Hematopoietic multipotent progenitor cell treated with erythropoietin and hydrocortisone succinate and interleukin-3 and kit ligand, for 6 days (in vitro differentiated cells): ENCODE measurements at places on chromosomes 4 and X.

- DNase-seq = no peak
Measured at GRCh38 chr4:95288552-95288951, 260.2 kb downstream of the UNC5C start.

DNA sequence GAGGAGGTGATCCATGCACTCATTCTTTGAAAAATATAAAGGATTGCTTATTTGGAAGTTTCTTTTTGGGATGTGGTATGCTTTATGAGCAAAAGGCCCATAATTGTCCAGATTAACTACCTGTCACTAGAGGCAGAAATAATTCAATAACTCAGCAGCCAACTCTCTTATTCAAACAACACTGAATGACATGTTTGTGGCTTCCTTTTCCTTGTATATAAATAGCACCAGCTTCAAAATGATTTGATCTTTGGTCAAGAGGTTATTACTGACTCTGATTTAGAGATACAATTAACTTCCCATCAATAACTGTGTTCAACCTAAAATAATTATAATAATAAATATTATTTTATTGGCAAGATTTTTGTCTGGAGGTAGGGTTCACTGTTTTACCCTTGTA lies 232.3 kb downstream of the AFF2 start:
- DNase-seq = no peak

DNA sequence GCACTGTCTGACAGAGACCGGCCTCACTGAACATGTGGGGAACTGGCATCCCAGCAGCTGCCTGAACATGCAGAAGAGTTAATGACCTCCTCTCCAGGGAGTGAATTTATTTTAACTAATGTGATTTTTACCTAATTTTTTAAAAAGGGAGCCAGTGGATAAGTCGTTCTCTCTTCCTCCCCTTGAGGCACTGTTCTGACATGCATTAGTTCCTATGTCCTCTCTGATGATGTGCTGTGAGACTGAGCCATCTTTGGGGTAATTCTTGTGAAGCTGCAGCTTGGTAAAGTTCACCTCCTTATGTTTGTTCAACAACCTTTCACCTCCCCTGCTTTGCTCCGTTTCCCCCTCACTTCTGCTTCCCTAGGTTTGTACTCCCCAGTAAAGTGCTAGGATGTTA lies 139.7 kb downstream of the COL25A1 start:
- no peak for DNase-seq

DNA sequence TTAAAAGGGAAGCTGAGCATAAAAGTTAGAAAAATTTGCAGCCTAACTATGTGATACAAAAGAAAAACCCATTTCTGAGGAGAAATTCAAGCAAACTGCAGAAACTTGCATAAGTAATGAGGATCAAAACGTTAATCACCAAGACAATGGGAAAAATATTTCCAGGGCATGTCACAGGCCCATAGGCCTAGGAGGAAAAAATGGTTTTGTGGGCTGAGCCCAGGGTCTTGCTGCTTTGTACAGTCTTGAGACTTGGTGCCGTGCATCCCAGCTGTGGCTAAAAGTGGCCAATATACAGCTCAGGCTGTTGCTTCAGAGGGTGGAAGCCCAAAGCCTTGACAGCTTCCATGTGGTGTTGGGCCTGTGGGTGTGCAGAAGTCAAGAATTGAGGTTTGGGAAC lies 37.7 kb upstream of the ADAMTS3 start:
- no peak for DNase-seq

GRCh38 chrX:19127649-19128168 lies 5.4 kb upstream of the ADGRG2 start:
- DNase-seq = no peak

- DNase-seq = no peak
Measured at GRCh38 chr4:57064811-57065711, 45.1 kb downstream of the IGFBP7 start.
